ENCODE measurements at places on chromosomes 16 and 17.

- no peak for DNase-seq
These were observed 14.9 kb downstream of the SEC14L5 start for GRCh38 chr16:4972938-4973587.

DNA sequence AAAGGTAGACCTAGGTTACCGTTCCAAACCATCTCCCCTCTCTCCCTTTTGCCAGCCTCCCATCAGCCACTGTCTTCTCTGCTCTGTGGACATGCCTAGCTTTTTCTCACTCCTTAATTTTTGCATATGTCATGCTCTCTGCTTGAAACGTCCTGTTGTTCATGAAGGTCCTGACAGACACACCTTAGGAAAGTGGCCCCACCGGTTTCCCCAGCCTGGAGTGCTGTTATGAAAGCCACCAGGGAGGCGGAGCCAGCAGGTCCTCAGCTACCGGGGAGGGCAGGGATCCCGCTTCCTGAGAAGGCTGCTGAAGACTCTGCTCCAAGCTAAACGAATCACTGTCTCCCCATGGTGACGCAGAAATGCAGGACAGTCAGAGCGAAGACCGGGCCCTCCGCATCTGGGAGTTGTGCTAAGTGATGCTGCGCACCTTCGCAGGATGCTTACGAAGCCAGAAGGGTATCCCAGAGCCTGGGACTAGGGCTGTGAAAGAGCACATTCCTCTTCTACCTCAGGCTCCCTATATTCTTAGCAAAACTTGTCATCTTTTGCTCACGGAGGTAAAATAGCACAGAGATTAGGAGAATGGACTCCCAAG lies 2.3 kb upstream of the SLC16A11 start:
- no peak for DNase-seq

GRCh38 chr17:44105941-44106340 lies 17.5 kb downstream of the HDAC5 start:
- DNase-seq, result no peak

DNA sequence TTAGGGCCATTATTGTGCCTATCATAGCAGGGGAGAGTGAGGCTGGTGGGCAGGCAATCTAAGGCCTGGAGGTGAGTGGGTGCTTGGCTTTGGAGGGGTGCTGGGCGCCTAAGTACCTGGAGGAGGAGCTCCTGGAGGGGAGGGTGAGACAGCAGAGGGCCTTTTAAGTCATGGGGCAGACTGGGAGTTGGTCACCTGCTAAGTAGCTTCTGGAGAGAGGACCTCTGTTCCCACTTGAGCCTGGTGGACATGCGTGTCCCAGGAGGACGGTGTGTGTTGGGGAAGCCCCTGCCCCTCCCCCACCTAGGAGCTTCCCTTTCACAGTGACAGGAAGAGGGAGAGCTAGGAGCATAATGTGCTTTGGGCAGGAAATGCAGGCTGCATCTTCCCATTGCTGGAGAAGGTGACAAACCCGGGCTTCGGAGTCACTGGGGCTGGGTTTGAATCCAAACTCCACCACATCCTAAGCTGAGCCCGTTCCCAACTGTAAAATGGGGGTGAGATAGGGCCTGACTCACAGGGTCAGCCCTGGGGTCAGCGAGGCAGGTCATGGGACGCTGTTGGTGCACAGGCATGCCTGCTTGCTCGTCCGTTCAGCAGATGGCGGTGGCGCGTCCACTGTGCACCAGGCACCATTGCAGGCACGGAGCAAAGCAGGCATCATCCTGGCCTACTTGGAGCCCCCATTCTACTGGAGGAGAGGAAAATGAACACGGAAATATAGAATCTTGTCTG lies 37.9 kb downstream of the CMIP start:
- no peak for DNase-seq

DNA sequence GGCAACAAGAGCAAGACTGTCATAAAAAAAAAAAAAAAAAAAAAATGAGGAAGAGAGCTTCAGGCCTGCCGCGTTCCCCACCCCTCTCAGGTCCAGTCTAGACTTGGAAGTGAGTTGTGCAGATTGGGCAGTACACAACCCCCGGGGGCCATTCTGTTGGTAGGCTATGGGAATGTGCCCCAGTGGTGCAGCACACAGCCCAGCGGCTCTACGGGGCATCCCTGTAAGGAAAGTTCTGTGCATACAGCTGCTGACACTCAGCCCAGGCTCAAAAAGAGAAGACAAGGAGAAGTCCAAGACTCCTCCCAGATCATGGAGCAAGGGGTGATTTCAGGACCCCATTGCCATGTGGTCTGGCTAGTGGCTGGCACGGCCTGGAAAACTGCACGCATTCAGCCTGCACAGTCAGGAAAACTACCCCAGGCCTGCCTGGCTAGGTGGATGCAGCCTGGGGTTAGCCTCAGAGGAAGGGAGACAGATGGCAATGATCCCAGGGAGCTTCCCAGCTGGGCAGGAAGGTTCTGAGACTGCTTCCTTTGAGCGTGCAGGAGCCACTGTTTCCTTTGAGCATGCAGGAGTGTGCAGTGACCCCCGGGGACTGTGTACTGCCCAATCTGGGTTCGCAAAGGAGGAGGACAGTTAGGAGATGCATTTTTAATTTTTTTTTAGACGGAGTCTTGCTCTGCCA lies 44.8 kb downstream of the PECAM1 start:
- no peak for DNase-seq

GRCh38 chr16:5059386-5060072 lies 6.2 kb downstream of the C16orf89 start:
- DNase-seq, result no peak

- no peak for DNase-seq
These were observed 26.0 kb downstream of the ABCC6 start for GRCh38 chr16:16197331-16197730.

- DNase-seq, result no peak
These were observed 5.4 kb upstream of the PNPO start for GRCh38 chr17:47935961-47936360.

DNA sequence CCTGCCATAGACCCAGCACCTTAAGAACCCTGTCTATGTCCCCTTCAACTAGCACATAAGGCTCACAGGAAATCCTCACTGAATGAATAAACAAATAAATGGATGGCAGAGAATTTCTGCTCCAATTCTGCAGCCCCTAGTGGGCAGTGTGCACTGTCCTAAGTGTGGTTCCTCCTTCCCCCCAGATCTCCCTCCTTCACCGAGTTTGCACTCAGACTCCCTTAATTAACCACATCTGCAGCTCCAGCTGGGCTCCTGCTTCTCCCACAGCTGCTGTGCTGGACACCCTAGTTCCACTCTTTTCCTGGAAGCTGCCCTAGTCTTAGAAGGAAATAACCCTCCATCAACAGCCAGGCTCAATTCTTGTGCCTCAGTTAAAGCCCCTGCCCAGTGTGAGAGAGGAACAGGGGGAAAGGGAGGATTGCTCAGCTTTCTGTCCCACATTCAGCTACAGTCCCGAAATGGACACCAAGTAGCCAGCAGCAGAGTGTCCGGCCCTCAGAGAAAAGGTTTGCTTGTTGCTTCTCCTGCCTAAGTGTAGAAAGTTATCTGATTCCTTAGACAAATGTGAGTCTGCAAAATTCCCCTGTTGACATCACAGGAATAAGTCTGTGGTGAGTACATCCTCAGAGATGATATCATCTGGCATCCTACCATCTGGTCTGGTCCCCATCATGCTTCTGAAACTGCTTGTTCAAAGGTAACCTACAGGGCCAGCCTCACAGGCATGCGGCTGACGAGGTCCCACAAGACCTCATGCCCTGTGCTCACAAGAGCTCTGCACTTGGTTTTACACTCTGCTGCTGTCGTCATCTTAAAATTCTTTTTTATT lies 12.3 kb downstream of the LRRC3C start:
- no peak for DNase-seq

DNA sequence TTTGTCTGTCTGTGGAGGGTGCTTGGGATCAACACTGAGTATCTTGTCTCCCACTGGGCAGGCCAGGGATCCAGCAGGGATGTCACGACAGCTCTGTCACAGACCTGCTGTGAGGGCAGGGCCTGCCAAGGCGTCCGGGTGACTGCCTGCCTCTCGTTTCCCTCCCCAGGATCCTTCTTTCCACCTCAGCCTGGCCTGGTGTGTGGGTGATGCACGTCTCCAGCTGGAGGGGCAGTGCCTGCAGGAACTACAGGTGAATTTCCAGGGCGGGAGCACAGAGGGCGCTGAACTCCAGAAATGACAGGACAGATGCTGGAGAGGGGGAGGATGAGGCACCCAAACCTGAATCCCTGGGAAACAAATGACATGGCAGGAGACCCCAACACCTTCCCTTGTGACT lies 6.8 kb upstream of the MMP15 start:
- DNase-seq, result no peak

GRCh38 chr17:80879723-80880647 lies 111.7 kb upstream of the CHMP6 start:
- no peak for DNase-seq

DNA sequence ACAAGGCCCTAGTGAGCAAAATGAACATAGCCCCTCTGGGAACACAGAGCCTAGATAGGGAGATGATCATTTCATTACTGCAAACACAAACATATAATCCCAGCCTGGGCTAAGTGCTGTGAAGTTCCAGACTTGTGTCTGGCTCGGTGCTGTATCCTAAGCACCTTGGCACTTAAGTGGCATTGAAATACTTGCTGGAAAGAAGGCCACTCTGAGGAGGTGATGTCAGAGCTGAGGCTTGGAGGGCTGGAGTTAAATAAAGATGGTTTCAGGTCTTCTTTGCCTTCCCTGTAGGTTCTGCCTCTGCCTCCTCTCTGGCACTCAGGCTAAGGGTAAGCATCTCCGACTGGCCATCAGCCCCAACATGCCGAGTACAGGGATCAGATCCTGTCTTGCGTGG lies 2.4 kb upstream of the CACNA1G start:
- no peak for DNase-seq

DNA sequence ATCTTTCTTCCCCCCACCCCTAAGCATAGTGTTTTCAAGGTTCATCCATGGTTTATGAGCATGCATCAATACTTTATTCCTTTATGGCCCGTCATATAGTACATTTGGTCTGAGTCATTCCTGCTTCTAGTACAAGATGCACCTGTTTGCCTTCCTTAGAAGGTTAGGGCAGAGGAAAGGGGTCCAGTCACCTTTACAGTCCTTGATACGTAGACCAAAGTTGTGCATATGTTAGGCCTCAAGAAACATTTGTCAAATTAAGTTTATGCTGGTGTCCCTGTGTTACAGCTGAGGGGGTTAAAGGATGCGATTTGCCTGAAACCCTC lies 1.4 kb downstream of the CYB5D2 start:
- no peak for DNase-seq

DNA sequence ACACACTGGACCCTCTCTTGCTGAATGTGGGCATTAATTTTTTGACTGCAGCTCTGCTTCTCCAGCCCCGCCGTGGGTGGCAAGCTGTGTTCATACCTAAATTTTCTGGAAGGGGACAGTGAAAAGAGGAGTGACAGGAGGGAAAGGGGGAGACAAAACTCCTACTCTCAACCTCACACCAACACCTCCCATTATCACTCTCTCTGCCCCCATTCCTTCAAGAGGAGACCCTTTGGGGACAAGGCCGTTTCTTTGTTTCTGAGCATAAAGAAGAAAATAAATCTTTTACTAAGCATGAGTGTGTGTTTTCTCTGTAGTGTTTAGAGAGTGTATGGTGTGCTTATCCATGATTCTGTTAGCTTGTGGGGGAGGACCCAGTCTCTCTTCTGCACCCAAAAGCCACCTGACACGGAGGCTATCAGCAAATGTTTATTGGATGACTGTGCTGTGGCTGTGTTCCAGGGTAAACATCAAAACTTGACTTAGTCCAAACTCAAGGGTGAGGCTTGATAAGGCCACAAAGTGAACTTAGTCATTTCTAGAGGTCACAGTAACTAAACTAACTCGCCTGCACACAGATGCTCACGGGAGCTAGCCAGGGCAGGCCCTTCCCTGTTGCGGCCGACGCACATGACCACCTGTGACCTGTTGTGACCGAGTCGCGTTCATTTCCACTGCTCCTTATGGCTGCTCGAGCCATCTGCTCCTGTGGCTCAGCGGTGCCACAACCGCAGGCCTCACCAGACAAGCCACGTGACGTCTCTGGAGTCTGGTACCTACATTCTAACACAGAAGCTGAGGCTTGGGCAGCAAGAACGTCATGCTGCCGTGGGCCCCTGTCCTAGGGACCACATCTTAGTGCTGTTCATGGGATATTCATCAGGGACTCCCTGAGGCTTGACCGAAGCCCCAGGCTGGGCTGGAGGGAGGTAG lies 9.8 kb upstream of the MED11 start:
- DNase-seq, result no peak

GRCh38 chr17:78873519-78874340 lies 29.3 kb downstream of the CEP295NL start:
- no peak for DNase-seq

- DNase-seq, result no peak
These were observed 17.4 kb downstream of the IRF8 start for GRCh38 chr16:85916141-85916890.

GRCh38 chr16:84607694-84608093 lies 10.2 kb downstream of the COTL1 start:
- DNase-seq, result no peak

DNA sequence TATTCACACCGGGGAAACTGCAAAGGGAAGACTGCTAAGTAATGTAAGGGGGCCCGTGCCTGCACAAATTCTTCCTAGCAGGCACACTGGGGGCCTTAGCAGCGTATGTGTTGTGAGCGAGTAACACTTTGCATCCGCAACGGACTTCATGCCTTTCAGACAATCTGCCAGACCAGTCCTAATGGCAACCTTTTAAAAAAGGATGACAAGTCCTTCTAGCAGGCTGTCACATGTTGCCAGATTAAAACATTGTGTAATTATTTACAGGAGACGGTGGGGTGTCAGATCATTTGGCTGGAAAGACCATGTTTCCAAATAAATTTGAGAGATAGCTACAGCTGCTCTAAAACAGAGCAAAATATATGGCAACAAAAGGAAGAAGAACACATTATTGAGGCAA lies 46.1 kb downstream of the CPPED1 start:
- DNase-seq, result no peak

DNA sequence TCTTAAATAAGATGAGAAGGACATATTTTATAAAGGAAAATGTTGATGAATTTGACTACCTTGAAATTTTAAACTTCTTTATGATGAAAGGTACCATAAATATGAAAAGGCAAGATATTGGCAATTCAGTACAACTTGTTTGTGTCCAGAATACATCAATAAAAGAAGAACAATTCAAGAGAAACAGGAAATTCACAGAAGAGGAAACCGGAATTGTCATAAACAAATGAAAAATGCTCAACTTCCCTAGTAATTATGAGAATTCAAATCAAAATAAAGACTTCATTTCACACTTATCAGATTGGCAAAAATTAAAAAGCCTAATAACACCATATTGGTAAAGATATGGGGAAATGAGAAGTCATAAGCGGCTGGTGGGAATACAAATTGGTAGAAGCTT lies 54.3 kb downstream of the WSB1 start:
- no peak for DNase-seq
